ENCODE measurements at places on chromosomes 4 and X.

DNA sequence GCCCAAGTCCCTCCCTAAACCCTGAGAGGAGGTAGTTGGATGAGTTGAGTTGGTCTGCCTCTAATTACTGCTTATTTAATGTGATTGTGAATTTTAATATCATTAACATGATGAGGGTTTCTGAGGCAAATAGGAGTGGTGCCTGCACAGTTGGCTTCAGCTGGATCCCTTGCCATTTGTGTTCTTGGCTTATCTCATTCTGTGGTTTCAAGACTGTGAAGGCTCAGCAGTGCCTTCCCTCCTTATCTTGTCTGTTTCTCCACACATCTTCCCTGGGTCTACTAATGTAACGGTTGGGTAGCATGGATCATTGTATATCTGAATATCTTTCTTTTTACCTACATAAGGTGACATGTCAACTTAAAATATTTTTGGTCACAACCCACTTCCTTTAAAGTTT lies 1.6 kb upstream of the SLC10A4 start:
- DNase-seq: no peak

DNA sequence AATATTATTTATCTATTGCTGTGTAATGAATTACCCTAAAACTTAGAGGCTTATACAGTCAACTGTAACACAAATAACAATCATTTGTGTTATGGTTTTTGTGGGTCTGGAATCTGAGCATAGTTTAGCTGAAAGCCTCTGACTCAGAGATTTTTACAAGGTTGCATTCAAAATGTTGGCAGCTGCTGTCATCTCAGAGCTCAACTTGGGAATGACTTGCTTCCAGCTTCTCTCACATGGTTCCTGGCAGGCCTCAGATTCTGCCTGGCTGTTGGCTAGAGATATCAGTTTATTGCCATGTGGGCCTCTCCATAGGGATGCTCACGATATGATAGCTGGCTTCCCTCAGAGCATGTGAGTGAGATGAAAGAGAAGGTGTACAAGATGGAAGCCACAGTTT lies 70.2 kb upstream of the BRWD3 start:
- peak; percentile 14 for DNase-seq

- DNase-seq: no peak
These were observed 39.8 kb upstream of the ASMTL start for GRCh38 chrX:1492421-1493012.

DNA sequence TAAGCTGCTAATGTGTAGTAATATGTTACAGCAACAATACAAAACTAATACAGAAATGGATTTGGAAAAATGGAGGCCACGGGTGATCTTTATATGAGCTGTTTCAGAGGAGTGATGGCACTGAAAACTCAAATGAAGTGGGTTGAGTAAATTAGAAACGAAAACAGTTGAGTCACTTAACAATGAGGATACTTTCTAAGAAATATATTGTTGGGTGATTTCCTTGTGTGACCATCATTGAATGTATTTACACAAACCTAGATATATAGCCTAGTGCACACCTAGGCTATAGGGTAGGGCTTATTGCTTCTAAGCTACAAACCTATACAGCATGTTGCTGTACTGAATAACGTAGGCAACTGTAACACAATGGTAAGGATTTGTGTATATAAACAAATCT lies 30.5 kb upstream of the DHX15 start:
- no peak for DNase-seq

DNA sequence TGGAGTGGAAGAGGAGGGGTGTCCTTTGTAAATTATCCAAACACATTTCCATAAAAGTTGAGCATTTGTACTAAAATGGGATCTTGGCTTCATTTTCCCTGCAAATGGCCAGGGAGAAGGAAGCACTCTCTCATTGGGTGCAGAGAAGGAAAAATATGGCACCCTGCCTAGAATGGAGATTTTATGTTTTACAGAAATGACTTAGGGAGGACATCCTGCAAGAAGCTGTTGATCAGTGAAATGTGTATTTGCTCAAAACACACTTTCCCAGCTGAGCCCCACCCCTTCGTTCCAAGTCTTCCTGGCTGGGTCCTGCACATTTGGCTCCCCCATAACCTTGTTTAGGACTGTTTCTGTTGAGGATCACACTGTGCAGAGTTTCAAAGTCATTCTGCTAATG lies 213.5 kb upstream of the TAPT1 start:
- DNase-seq: no peak

GRCh38 chr4:154444958-154445357 lies 46.6 kb downstream of the DCHS2 start:
- no peak for DNase-seq

DNA sequence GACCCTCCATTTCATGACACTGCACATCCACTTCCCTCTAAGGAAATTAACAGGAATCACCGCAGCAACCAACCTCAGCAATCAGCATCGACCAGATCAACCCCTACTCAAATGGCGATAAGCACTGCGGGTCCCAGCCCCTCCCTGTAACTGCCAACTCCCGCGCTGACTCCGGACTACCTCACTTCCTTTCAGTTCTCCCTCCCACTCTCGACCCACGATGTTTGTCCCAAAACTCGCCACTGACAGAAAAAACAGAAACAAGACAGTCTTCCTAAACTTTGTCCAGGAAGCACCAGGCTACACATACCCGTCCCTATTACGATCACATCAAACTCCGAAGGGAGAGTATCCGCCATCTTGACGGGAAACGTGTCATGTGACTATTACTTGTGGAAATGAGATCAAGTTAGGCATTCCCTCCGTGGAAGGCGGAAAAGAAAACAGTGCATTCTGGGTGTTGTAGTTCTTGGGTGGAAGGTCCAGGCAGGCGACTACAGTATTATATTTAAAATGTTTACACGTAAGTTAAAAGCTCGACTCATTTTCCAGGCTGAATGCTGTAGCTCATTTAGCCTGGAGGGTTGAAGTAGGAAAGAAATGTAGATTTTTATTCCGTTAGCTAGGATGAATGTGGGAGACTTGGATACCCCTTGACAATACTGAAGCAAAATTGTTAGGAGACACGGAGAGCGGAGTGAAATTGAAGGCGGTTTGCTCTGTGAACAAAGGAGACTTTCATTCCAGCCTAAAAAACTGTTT lies at the start of gene CHM:
TSS of gene CHM (minus strand) at position 385 of the 762 bp plus-strand sequence. CDS start at position 359, 26 bp downstream.
- DNase-seq: peak; percentile 91

DNA sequence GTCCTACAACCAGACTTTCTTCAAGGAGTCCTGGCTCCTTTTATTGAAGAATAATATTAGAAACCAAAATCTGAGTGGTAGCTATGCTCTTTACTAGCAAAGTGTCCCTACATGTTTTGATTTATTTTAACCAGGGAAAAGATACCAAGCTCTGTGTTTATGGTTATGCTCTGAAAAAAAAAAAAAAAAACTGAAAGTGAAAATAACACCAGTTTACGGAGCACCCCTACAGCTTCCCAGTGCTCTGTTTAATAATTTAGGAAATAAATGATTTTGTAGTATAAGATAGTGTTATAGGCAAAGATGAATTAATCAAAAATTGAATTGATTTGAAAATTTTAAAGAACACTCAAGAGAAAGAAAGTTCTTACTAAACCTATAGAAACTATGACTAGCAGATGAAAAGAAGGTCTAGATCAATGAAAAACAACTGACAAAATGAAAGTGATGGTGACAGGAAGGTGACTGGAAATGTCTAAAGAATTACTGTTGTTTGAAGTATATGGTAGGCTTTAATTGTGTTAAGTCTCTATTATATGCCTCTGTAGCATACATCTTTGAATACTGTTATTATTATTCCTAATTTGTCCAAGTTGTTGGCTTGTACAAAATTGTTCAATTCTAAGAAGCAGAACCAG lies 1698.4 kb upstream of the PCDH10 start:
- no peak for DNase-seq

GRCh38 chr4:140568507-140569306 lies at the start of gene UCP1:
TSS of gene UCP1 (minus strand) at chr4:140568961. CDS start at chr4:140568729, 232 bp downstream.
- DNase-seq: peak; percentile 21

- peak; percentile 24 for DNase-seq
These were observed 6.7 kb upstream of the PRICKLE3 start for GRCh38 chrX:49192722-49193328.

DNA sequence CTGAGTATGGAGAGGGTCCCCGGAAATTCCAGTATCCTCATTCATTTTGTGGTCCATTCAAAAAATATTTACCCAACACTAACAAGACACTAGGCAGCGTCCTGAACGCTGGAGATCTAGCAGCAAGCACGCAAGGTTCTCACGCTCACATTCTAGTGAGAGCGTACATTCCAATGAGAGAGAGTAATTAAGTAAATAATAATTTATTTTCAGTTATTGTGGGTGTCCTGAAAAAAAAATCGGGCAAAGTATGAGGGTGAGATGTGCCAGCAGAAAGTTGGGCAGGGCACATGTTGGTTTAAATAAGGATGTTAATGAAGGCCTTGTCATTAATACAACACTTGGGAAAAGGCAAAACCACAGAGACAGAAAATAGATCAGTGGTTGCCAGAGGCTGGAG lies 4.0 kb upstream of the TMEM156 start:
- DNase-seq: peak; percentile 80

DNA sequence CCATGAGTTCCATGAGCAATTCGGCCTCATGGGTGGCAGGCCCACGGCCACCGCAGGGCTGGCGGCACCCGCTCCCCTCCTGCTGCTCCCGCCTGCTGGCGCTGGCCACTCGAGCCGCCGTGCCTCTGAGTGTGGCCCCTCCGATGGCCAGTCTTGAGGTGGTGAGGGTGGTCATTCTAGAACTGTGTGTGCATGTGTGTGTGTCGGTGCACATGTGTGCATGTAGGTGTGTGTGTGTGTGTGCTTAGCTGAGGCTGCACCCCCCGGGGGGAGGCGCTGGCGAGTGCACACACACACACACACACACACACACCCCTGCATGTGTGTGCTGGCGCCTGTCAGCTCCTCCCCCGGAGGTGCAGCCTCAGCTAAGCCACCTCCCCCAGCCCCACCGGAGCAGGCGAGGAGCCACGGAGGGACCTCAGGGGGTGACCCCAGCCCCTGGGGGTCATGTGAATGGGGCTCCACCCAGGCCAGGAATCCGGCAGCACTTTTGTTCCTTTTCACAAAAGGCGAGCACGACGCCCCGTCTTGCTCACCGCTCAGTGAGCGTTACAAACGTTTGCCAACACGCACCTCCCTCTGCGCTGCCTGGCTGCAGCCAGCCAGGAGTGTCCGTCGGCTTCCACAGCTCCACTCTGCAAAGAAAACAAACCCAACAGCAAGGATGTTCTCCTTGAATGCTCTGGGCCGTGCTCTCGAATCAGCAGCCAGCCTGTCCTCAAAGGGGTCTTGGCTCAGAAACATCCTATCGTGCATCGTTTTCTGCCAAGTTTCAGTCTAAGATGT lies 29.9 kb downstream of the FGFRL1 start:
- DNase-seq: peak; percentile 27

DNA sequence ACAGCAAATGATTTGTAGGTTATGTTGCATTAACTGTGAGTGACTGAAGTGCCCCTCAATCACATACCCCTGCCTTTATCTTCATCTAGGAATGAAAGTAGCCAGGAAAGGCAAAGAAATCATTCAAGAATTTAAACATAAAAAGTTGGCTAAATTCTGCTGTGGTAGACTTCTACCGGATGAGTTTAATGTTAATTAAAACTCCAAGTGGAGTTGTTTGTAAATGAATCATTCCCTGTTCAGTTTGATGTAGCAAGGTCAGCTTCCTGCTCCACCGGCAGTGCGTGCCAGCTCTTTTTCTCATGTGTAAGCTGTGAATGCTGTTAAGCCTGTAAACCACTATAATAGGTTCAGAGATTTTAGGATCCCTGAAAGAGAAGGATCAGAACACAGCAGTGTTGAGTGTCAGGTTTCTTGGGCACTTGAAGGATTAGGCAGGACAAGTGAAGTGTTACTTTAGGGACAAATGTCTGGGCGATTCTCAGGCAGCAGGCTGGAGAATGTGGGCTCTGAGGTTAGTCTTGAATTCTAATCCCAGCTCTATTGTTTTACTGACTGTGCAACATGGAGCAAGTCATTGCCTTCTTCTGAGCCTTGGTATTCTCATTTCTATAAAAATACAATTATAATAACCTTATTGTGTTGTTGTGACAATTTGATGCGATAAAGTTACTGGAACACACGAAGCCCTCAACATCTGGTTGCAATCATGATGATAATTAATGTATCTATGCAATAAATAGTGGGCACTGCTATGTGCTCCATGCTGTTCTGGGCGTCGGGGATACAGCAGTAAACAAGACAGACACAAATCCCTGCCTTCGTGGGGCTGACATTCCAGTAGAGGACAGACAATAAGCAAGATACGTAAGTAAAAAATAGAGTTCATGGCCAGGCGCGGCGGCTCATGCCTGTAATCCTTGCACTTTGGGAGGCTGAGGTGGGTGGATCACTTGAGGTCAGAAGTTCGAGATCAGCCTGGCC lies 112.0 kb downstream of the SHROOM3 start:
- peak; percentile 71 for DNase-seq

GRCh38 chr4:108087293-108087967 lies 81.3 kb downstream of the LEF1 start:
- no peak for DNase-seq

DNA sequence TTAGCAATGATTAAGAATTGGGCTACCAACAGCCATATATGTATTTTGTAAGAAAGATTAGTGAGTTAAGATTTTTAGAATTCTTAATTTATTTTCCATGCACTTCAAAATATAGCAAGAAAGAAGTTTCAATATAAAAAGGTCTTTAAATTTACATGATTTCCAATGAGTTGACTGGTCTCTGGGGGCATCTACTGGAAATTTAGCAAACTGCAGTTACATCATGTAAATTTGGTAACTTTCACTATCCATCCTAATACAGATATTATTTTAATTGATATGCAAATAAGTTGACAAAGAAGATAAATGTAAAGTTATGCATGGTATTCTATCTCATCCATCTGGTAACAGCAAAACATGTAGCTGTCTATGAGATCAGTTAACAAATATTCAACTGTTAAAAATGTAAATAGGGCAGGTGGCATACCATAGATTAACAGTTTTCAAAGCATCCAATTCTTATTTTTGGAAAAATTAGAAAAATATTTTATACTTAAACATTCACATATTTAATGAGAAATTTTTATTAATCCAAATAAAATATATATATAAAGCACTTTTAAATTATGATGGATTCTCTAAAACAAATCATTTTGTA lies 29.1 kb downstream of the TTC29 start:
- peak; percentile 59 for DNase-seq

DNA sequence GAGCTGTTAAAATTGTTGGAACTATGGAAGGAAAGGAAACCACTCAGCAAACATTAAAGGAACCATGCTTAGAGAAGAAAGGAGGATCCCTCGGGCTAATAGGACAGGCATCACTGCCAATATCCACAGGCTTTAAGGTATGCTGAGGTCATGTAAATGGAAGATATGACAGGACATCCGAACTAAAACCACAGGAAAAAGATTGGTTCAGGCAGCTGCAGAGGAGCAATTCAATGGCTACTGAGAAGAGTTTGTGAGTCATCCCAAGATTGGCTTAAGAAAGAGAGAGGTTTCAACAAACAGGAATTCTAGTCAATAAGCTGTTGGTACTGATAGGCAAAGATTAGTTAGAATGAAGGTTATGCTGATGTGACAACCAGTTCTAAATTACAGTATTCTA lies 106.4 kb upstream of the FAM241A start:
- DNase-seq: peak; percentile 16

GRCh38 chr4:81214144-81214880 lies 710 bp downstream of the PRKG2 start:
- no peak for DNase-seq

DNA sequence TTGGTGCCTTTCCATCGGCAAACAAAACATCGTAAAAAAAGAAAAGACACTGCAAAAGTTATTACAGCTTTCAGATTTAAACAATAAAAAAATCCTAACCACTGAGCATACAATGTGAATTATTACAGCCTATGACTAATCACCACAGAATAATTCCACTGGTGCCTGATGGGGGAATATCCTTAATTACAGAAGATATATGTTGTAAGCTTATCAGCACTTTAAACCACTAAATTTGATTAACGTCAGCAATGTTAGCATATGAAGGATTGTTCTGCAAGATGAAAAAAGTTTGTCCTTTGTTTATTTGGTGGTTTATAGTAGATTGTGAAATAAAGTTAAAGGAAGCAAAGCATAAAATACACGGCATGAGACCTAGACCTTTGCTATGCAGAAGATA lies 210.2 kb upstream of the ADAMTS3 start:
- peak; percentile 31 for DNase-seq
